ENCODE measurements at places on chromosomes 11 and 22.

- DNase-seq, result no peak
Observed at GRCh38 chr11:14079797-14080196, 117.3 kb downstream of the SPON1 start.

DNA sequence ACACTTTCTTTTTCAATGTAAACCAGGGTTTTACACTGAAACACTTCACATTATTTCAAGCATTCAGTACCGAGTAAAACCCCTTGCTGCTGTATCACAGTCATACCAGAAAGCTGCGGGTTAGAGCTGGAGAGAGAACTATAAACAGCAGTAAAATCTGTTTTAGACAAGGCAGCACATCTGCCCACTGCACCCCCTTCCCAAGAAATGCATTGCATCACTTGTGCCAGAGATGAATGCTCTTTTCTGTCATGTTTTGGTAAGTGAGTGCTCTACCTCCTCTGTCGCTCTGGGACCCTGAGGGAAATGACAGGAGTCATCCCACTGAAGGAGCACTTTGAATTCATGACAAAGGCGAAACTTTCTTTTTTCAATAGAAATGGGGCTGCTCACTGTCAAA lies 107.2 kb downstream of the MAML2 start:
- no peak for DNase-seq

DNA sequence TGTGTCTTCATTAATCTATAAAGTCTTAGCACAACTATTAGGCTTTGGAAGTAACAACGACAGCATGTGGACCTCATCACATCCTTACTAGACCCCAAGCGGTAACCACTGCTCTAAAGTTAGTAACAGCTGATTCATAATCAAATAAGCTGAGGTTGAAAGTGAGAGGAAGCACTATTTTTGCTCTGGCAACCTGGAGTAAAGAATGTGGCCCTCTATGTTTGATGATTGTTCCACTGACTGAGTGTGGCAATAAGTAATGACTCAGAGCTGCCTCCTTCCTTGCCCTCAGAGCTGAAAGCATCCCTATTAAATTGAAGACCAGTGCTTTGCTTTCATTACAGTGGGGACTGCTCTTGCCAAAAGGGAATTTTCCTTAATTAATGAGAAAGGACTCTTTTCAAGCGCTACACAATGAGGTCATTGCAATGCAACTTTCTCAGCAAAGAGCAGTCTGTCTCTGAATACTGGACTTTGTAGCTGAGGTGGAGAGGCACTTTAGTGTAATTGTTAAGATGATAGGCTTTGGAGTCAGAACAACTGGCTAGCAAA lies 906.1 kb upstream of the RAG2 start:
- DNase-seq, result no peak

DNA sequence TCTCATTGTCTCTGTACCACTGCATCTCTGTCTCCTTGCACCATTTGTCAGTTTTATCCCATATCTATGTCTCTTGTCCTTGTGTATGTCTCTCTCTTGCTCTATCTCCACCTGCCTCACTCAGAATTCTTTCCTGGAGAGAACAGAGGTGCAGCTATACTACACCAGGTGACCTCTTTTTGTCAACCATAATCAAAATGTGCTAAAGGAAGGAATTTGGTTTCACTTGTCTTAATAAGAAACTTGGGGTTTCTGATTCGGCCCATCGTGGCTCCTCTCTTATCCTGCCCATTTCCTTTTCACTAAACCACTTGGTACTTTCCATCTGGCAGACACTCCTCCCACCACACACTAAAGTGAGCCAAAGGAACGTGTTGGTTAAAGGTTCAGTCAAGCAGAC lies 2.0 kb upstream of the C11orf42 start:
- no peak for DNase-seq

DNA sequence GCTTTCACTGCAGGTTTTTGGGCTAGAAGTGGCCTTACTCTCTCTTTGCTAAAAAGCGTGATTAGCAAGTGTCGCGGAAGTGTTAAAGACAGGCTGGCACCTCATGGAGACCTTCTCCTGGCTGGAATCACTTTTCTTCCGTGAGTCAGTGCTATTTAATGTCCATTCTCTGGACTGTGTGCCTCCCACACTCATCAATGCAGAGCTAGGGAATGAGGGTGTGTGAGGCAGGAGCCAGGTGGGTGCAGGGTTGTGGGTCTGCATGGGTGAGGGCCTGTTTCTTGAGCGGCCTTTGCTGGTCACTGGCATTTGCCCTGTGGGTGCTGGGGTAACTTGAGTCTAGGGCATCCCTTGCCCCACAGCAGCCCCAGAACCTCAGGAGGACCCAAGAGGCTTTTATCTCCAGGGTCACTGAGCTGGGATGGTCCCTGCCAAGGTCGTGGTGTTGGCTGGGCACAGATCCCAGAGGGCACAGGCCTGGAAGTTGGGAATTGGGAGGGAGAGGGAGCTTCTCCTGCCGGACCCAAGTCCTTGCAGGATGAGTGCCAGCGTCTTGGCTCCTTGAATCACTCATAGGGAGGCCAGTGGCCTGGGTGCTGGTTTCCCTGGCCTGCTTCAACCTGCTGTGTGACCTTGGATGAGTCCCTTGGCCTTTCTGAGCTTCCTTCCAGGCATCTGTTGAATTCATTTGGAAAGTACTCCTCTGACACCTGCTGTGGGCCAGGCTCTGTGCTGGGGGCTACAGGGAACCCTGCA lies 30.0 kb downstream of the KIAA1671 start:
- DNase-seq, result no peak

DNA sequence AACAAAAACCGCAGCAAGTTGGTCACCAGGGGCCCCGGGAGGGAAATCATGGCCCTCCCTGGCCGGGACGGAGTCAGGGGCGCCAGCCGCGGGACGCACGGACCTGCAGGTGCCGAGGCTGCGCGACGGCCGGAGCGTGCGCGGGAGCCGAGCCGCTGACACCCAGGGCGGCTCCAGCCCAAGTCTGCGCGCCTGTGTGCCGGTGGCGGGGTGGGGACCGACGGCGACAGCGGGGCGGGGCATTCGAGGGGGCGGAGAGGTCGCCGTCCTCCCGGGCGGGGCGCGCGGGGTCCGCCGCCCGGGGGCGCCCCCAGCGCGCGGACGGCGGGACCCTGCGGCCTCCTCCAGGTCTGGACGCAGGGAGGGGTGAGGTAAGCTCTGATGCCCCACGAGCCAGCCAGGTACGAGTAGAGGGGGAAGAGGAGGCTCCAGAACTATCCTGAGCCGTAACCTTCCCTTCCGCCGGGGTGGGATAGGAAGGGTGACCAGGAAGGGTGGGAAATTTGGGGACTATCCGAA lies at the start of gene ESAM:
Gene ESAM, minus strand, starts transcription at position 186 of the 519 bp plus-strand sequence. Its CDS starts 136 bp downstream, at position 50.
- no peak for DNase-seq

- DNase-seq, result no peak
Observed at GRCh38 chr11:2702771-2703362, 3.1 kb upstream of the KCNQ1OT1 start.

DNA sequence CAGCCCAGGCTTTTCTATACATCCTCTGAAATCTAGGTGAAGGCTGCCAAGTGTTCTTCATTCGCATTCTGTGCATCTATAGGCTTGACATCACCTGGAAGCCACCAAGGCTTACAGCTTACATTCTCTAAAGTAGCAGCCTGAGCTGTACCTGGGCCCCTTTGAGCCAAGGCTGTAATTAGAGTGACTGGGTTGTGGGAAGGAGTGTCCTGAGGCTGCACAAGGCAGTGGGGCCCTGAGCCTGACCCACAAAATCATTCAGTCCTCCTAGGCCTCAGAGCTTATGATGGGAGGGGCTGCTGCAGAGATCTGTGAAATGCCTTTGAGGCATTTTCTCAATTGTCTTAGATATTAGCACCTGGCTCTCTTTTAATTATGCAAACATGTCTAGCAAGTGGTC lies 33.0 kb upstream of the RDX start:
- DNase-seq, result no peak

DNA sequence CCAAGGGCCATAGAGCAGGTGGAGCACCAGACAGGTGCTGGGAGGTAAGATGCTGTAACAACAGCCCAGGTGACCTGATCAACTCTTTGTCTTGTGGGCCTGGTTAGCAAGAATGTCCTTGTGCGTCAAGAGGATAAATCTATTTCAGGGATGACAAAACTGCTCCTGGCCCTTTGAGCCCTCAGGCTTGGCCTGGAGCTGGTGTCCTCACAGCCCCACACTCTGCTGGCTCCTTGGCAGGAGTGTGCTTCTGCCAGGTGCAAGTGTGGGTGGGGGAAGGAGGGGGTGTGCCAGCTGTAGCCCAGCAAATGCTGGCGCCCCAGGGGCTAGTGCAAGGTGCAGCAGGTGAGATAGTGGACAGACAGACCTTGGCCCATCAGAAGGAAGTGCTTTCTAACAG lies 19.5 kb downstream of the AMPD3 start:
- DNase-seq, result no peak

DNA sequence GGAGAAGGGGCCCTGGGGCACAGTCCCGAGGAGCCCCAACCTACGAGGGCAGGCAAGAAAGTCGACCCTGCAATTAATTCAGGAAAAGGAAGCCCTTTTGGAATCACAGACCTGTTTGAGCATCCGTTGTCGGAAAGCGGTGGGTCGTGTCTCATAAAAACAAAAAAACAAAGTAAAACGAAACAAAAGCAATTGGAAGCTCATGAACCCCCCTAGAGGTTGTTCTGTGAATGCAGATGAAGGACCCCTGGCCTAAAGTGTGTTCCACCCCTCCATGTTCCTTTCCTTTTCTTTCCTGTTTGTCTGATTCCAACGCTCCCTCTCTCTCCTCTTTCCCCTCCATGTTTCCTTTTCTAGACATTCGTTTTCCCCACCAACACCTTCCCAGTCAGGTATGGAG lies 203.7 kb downstream of the GRIK4 start:
- no peak for DNase-seq

- DNase-seq, result no peak
Observed at GRCh38 chr11:27868709-27869108, 168.5 kb upstream of the BDNF start.

DNA sequence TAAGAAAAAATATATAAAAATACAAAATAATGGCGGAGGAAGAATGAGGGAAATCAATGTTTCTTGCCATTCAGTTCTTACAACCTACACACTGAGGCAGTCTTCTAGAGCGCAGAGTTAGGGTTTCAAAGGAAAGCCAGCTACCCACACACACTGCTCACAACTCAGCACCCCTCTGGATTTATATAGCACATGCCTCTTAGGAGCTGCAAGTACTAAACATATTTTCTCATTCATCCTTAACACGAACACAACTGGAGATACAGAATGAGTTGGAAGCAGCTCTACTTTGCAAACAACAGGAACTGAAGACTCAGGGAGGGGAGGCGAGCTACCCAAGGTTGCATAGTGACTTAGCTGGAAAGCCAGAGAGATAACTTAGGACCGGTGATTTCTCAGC lies 293.8 kb downstream of the CTTN start:
- DNase-seq, result no peak

GRCh38 chr11:42951266-42951665 lies 360.5 kb upstream of the API5 start:
- DNase-seq, result no peak

DNA sequence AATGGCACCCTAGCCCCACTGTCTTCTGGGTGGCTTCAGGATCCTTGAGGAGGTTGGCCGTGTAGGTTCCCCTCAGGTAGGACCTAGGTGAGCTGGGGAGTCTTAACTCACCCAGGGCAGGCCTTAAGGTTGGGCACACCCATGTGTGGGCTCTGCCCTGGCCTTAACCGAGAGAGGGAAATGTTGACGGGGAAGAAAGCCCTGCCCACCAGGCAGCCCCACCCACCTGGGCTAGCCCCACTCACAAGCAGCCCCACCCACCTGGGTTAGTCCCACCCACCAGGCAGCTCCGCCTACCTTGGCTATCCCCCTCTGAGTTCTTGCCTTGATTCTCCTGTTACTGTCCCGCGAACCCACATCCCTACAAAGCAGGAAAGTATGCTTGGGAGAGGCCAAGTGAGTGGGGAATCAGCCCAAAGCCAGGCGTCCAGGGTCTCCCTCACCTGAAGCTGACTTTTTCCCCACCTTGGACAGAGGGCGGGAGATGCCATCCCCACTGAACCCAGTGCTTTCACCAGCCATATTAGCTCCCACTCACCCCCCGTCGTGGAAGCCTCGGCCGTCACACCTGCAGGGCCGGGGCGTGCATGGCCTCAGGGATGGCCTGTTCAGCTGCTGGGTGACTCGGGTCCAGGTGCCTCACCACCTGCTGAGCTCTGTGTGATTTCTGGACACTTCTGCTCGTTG lies at the start of gene MYEOV:
Gene MYEOV, plus strand, starts transcription at position 337 of the 687 bp plus-strand sequence. CDS start 1,200 bp downstream, outside the sequence.
- no peak for DNase-seq
